ENCODE measurements at places on chromosomes 7 and 10. TPM values are rescaled to one million over a fixed set of nuclear protein-coding genes. Genes with fewer than 3 reads are reported as not detected.

FGF8 gene
- not detected for total RNA-seq

CNTNAP2 gene
- total RNA-seq = 1.8 TPM

MAPK8 gene
- total RNA-seq = 21.5 TPM

CYP2C8 gene
- total RNA-seq = not detected

STAG3 gene
- total RNA-seq = 0.07 TPM

TACC2 gene
- 27.9 TPM for total RNA-seq

MUC12 gene
- total RNA-seq = 0.69 TPM

SOSTDC1 gene
- total RNA-seq = 0.22 TPM

FRAT1 gene
- total RNA-seq = 4.1 TPM

CSGALNACT2 gene
- 3.9 TPM for total RNA-seq

CFAP69 gene
- 6.6 TPM for total RNA-seq

GALNT17 gene
- total RNA-seq = not detected

LLCFC1 gene
- total RNA-seq = not detected

PON1 gene
- total RNA-seq = not detected

NUPR2 gene
- total RNA-seq = not detected

PHYHIPL gene
- total RNA-seq = not detected

AKR1C8 gene
- not detected for total RNA-seq

ASIC3 gene
- 1.7 TPM for total RNA-seq

DNAJC12 gene
- total RNA-seq = 15.5 TPM

HHEX gene
- total RNA-seq = 3.2 TPM

EN2 gene
- 2.3 TPM for total RNA-seq

EGR2 gene
- total RNA-seq = 2.7 TPM

GIMAP6 gene
- total RNA-seq = 1.2 TPM

HOXA4 gene
- total RNA-seq = 2.3 TPM

TCAF2 gene
- 9.7 TPM for total RNA-seq

OR2A12 gene
- not detected for total RNA-seq

AGR2 gene
- 140 TPM for total RNA-seq

SCART1 gene
- total RNA-seq = 2.4 TPM

CHST15 gene
- 16.4 TPM for total RNA-seq

CDHR1 gene
- not detected for total RNA-seq

NKX6-2 gene
- not detected for total RNA-seq

LRMDA gene
- 3.6 TPM for total RNA-seq

PIP gene
- not detected for total RNA-seq

C10orf95 gene
- total RNA-seq = 1.6 TPM

PSD gene
- 0.23 TPM for total RNA-seq

SPDYE2B gene
- total RNA-seq = not detected

MMD2 gene
- total RNA-seq = not detected

AOC1 gene
- not detected for total RNA-seq

ANK3 gene
- 33.6 TPM for total RNA-seq

HSPA12A gene
- 1.8 TPM for total RNA-seq

KIF5B gene
- 84.4 TPM for total RNA-seq

COL17A1 gene
- total RNA-seq = 1.6 TPM

PRKG1 gene
- 6.3 TPM for total RNA-seq

GLI3 gene
- total RNA-seq = 9.6 TPM
